ENCODE measurements at places on chromosomes 1 and 21.

DNA sequence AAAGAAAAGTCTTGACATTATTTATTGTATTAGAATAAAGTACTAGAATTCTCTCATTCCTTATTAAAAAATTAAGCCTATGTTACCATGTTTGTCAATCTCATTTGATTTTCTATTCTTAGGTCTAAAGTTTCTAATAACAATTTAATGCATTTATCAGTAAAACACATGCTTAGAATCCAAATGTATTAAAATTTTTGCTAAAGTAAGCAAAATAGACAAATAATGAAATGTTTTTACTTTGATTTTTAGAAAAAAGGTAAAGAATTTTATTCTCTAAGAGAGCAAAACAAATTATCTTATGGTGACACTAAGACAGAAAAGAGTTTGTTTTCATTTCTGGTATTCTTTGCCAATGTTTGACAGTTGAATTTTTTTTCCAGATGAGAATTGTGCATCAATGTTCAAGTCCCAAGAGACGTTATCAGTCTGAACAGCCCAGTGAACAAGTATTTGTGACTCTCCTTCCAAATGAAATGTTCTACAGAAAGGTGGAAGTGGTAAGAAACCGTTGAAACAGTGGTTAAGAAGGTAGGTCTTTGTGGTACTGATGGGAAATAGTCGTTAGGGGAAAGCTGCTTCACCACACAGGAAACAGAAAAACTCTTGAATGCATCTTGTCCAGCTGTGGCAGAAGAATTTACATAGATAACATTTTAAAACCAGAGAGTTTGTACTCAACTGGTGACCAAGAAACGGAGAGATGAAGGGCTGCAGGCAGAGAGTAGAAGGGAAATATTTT is 402.5 kb downstream of the PTPRC start:
- no peak for DNase-seq

DNA sequence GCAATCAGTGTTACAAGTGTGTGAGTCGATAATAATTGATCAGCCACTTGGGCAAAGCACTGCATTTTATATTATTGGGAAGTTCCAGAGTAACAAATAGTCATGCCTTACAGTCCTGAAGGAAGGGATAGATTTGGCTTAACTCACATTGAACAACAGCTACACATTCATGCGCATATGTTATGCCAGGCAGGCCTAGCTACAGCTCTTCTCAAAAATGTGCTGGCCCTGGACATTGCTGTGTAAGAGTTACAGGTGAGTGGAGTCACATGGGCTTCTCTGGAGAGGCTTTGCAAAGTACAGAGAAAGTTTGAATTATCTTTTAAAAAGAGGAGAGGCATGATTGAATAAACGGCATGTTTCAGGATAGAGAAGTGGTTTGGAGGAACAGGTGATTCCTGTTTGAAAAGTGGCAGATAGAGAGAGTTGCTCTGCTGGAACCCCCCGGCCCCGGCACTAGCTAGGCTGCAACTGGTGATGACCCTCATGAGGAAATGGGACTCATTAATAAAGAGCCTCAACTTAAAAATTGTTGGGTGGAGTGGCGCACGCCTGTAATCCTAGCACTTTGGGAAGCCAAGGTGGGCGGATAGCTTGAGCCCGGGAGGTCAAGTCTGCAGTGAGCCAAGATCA is 200.6 kb downstream of the CRB1 start:
- DNase-seq: no peak

GRCh38 chr21:45467221-45467779 is 62.3 kb downstream of the COL18A1 start:
- DNase-seq: no peak

DNA sequence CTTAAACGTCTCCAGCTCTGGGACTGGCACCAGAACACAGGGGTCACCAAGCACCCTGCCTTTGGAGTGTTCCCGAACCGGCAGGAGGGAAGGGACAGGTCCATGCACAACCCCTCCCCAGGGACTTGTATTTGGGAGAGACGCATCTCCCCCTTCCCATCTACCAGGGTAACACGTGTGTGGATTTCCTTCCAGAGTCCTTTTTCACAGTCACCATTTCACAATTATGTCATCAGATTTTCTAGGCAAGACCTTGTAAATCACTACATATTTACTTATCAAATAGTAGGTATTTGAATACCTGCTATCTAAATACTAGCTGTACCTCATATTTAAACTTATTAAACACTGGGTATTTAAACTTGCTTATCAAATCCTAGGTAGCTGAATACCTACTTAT is 57.4 kb upstream of the AJAP1 start:
- no peak for DNase-seq

- DNase-seq: no peak
Measured at GRCh38 chr1:231691618-231692259, 65.1 kb downstream of the DISC1 start.

- DNase-seq: no peak
Measured at GRCh38 chr1:29498126-29499103, 262.1 kb downstream of the PTPRU start.

DNA sequence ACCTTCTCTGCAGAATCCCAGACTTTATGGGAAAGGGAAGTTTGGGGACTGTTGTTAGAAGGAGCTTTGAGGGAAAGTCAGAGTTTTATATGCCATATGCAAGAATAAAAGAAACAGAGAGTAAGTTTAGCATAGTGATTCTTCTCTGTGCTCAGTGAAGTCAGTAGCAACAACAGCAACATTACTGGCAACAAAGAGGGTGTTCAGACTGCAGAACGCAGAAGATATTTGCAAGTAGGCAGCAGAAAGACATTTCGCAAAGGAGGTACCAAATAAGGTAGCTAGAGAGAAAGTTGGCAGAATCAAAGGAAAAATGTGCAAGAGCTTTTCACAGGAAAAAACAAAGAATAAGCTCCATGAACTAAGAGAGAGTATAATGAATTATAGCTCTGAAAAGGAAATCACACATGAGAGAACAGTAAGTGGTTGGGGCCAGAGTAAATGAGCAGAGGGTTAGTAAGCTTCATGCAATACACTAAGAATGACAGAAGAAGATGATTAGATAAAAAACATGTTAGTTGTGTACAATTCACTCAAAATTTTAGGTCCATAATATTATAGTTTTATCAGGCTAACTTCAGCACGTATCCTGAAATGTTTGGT is 98.1 kb downstream of the NEGR1 start:
- no peak for DNase-seq

- DNase-seq: no peak
Measured at GRCh38 chr1:43220905-43221778, 48.6 kb upstream of the TMEM125 start.

- DNase-seq: no peak
Measured at GRCh38 chr1:55420929-55421716, 206.0 kb upstream of the USP24 start.

- DNase-seq: no peak
Measured at GRCh38 chr1:57367945-57368344, 55.9 kb downstream of the DAB1 start.

GRCh38 chr21:28160378-28160777 is 832.3 kb downstream of the LTN1 start:
- no peak for DNase-seq

DNA sequence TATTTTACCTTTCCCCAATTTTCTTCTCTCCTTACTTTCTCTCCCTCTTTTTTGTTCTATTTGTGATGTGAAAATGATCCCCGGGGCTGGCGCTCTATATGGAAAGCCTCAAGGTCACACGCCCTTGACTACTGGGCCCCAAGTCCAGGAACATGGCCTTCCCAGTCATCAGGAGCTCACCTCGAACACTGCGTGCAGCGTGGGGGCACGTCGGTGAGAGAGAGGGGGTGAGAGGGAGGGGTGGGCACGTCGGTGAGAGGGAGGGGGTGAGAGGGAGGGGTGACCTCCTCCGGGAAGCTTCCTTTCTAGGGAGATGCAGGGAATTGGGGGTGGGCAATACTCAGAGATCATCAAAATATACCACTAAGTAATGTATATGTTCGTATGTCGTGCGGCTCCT is 94.6 kb upstream of the TMPRSS2 start:
- DNase-seq: no peak

- peak; percentile 82 for DNase-seq
Measured at GRCh38 chr1:83998498-83999315, at the start of gene TTLL7. TSS of gene TTLL7 (minus strand) at chr1:83999132. CDS start at chr1:83952211, 46,921 bp downstream.

GRCh38 chr1:169590932-169591331 is 4.7 kb upstream of the F5 start:
- no peak for DNase-seq

- DNase-seq: no peak
Measured at GRCh38 chr1:234582186-234582585, 27.8 kb downstream of the IRF2BP2 start.

GRCh38 chr1:41623736-41624135 is 139.3 kb upstream of the EDN2 start:
- DNase-seq: no peak

- DNase-seq: no peak
Measured at GRCh38 chr1:109975718-109976117, 8.8 kb upstream of the AHCYL1 start.

DNA sequence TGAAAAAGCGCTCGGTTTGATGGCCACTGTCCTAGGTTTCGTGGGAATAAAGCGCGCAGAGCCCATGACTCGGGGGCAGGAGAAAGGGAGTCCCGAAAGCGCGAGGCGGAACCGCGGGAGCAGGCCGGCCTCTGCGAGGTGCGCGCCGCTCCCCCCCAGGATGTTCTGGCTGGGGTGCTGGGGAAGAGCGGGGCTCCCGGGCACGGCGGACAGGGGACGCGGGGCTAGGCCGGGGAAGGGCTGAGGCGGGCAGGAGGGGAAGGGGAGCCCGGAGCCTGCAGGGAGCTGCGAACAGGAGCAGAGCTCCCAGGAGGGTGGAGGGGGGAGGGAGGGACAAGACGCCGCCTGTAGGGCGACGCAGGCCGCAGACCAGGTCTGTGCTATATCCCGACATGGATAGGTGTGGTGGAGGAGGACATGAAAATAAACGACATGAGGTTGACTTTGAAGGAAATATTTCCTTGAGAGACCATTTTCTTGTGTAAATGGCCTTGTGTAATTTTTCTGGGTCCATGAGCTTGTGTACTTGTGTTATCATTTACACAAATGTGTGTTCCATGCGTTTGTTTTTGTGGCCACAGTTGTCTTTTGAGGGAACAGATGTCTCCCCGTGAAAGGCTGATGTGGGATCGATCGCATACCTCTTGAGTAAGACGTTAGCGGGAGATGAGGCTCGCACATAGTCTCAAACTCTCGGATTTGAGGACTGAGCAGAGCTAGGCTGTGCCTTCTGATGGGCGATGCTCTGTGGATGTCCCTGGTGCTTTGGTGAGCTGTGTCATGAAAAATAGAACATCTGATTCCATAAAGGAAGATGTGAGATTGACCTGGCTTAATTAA is 1.3 kb downstream of the PCNT start:
- peak; percentile 65 for DNase-seq

GRCh38 chr1:225044258-225044657 is 114.8 kb downstream of the DNAH14 start:
- no peak for DNase-seq

DNA sequence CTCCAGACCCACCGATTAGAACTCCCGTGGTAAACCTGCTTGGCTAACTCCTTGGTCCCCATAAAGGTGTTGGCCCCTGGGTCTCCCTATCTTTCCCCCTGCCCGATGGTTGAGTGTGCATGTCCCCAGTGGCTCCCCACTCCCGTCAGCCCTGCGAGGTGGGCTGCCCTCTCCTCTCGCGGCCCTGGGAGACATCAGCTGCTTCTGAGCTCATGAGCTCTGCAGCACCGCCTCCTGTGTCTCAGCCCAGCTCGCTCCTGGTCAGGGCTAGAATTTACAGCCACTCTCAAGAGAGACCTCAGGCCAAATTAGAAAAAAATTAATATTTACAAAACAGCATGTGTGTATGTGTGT is 15.9 kb upstream of the ZBTB21 start:
- DNase-seq: no peak

GRCh38 chr1:12600335-12600734 is 17.7 kb downstream of the DHRS3 start:
- DNase-seq: no peak

GRCh38 chr1:165536016-165536415 is 7.8 kb upstream of the LRRC52 start:
- DNase-seq: no peak

DNA sequence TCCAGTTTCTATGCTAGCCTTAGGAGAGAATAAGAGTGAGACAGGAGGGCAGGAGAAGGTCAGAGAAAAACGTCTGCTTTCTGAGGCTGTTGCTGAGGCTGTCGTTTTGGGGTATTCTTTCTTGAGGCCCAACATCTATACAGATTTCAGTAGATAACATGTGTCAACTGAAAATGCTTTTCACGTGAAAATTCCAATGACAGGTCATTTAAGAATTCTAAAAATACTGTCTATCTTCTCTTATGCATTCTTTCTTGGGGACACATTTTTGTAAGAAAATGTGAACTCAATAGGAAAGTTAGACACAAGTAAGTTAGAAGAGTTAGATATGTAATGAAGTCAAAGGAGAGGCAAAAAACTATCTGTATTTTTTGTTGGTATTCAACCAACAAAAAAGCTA is 150.8 kb downstream of the TGFB2 start:
- no peak for DNase-seq

- DNase-seq: peak; percentile 84
Measured at GRCh38 chr1:66758241-66758755, 6.0 kb downstream of the DYNLT5 start.

DNA sequence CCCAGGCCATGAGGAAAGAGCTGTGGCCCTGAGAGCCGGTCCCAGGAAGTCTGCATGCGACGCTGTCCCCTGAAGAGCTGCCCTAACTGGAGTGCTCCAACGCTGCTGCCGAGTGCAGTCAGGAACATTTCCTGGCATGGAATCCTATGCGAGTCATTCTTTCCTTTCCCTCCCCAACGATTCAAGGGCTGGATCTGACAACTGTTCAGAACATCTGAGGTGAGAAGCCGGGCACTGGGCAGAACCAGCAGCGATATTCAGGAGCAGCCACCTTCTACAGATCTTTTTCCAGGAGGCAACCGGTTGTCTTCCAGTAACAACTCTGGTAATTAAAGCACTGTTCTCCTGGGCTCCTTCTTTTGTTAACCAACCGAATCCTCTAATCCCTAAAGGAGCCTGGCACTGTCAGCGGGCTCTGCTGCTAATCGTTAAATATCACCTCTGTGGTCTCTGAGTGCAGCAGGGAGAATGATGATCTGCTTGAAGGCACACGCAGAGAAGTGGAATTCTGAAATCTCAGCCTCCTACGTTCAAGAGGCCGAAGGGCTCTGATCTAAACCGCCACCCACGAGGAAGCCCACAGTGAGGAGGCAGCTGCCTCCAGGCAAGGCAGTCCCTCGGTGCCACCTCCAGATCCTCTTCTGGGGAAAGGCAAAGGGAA is 55.8 kb downstream of the SLC45A1 start:
- no peak for DNase-seq

- DNase-seq: no peak
Measured at GRCh38 chr1:235027862-235028250, 100.8 kb downstream of the TOMM20 start.

DNA sequence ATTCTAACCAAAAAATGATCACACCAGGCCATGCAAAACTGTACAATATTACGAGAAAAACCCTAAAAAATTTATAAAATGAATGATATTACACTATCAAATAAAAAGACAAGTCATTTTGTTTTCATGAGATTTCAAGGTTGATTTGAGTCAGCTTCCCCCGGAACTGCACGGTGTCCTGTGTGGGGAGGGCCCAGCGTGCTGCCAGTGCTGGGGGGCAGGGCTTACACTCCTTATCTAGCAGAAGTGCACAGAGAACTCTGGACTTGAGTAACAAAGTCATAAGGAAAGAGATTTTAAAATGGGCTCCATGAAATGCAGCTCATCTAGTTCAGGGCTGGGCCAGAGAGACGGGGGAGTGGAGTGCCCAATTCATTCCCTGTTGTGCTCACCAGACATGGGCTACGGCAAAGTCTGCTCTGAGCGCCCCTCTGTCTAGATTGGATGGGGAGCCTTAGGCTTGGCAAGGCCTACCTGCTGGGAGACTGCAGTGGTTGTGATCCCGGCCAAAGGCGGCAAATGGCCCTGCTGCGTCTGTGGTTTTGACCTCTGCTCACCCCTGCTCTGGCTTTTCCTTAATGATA is 50.1 kb downstream of the COQ8A start:
- DNase-seq: no peak

- no peak for DNase-seq
Measured at GRCh38 chr1:225766967-225767633, 10.5 kb upstream of the SRP9 start.

Measured in NCI-H2171 (cell line).